ENCODE measurements at places on chromosomes 11 and 22.

DNA sequence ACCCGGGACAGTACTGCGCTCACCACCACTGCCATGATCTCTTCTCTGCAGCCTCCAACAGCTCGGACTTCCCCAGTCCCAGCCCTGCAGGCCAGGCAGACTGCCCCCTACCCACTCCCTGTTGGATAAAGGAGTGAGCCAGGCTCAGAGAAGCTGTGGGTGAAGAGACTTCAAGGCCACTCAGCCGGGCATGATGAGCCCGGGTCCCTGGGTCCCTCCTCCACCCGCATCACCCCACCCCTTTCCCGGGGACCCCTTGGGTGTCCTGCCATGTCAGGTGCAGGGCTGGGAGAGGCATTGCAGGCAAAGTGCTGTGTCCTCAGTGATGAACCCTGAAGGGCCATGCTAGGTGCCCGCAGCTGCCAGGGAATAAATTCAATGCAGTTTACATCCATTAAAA, 14.5 kb downstream of the LSP1 start:
- DNase-seq: no peak

DNA sequence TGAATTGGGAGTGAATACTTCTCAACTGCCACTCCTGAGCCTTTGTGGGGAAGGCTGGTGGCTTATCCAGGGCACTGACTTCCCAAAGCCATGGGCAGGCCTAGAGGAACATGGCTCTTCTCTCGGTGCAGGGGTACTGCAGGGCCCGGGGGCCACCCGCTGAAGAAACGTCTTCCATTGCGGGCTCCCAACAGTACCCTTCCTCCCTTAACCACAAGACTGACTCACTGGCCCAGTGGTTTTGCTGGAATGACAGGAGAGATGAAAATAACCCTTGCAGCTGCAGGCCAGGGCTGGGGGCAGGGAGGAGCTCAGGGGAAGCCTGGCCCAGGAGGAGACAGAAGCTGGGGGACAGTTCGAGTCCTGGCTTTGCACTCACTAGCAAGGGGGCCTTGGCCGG, 13.5 kb downstream of the TXN2 start:
- DNase-seq: no peak

- no peak for DNase-seq
Measured at GRCh38 chr11:11672789-11673188, 51.0 kb upstream of the GALNT18 start.

DNA sequence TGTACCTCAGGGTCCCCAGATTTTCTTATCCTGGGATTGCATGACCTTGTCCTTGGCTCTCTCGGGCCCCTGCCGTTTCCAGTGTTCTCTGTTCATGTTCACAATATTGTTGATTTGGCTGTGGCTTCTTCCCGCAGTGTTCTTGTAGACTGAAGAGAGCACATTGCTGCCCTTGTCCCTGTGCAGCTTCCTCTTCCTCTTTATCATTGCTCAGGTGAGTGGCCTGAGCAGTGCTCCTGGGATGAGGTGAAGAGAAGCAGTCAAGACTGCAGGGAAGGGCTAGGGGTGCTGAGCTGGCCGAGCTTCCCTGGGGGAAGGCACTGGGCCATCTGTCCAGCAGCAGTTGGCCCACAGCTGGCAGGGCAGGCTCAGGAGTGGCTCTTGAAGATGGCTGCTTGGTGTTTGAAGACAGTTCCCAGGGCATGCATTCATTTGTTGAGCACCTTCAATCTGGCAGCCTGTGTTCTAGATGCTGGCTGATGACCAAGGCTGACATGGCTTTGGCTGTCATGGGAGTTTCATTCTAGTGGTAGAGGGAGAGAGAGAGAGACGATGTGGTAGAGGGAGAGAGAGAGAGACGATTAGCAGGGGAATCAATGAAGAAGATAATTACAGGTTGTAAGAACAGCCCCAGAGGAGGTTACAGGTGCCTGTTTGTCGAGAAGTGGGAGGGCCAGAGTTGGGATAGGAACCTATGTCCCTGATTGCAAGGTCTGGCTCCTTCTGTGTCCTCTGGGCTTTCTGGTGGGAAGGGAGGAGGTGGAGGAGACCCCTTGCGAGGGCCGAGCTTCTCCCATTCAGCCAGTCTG, 17.4 kb downstream of the BMAL1 start:
- peak; percentile 69 for DNase-seq

- DNase-seq: no peak
Measured at GRCh38 chr11:2118677-2119076, 20.5 kb downstream of the IGF2 start.

- DNase-seq: no peak
Measured at GRCh38 chr22:50308597-50308935, 1.1 kb upstream of the PLXNB2 start.

DNA sequence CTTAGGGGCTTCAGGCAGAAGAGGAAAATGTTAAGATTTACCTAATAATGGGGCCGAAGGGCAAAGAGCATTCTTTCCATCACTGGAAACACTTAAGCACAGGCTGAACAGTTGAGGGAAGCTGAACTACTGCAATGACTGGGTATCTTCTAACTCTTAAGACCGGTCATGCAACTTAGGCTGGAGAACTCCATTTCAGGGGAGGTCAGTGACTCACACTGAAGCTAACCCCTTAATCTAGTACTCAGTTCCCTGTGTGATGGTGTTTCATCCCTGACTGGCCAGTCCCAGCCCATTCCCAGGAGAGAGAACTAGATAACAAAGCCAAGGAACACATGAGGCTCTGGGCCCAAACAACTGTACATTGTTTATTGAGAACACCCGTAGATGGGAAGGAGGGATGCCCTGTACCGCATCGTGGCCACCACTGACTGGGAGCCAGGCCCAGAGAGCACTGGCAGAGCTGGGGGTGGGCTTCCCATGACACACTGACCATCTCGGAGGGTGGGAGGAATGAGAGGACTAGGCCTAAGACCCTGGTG, 10.5 kb downstream of the RPL27A start:
- no peak for DNase-seq

- peak; percentile 41 for DNase-seq
Measured at GRCh38 chr11:3130269-3131071, 34.6 kb downstream of the OSBPL5 start.

DNA sequence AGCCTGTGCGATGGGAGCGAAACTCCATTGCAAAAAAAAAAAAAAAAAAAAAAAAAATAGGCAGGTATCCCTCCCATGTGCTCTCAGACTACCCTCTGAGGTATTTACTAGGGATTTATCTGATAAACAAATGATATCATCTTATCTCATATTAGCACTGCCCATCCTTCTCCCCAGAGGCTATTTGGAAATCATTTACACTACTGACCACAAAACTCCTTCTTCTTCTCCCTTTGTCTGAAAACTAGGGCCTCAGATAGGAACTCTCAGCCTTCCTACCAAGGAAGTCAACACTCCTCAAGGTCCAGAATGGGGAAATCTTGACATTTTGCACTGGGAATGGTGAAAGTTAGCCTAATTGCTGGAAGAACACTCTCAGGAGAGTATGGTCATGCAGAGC, 46.4 kb downstream of the LARGE2 start:
- no peak for DNase-seq

DNA sequence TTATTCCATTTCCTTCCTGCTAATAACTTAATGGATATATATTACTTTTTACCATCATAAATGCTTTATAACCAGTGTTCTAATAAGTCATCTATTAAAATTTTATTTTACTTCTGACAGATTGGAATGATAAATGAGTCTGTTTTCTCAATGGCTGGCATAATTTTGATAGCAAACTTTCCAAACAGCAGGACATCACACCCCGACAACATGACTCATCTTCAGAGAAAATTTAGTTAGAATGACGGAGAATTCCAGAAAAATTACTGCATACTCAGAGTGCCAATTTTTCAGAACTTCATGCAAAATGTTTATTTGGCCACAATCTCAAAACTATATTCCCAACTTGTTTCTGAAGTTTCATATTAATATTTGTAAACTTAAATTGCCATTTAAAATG, 174.4 kb downstream of the SWAP70 start:
- no peak for DNase-seq

DNA sequence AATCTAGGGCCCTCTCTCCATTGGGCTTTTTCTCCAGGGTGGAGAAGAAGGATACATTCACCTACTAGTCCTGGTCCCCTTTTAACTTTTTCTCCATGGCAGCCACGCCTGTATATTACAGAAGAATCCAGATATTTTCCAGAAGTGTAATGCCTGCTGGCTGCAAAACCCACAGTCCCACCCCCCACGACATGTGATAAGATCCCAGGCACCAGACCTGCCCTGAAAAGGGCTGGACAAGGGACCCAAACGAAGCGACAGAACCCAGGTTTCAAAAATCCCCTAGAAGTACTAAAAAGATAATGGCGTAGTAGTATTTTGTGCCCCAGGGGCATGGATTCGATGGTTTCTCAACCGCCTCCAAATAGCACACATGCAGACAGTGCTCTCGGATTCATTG, 2.8 kb downstream of the WT1 start:
- no peak for DNase-seq

DNA sequence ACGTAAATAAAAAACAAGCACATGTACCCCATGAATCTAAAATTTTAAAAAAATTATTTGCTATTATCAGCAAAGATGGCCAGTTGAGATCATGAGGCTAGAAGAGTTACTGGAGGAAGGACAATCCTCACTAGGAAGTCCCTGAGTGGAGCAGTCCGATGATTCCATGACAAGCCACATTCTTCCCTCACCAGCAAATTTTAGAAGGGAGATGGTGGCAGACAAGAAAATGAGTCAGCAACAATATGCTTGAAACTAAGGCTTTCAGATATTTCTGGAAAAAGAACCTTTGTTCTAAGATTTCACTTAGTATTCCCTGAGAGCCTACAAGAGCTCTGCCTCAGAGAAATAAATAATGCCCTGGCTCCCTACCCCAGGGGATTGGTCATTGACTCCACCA, 34.9 kb downstream of the P4HA3 start:
- DNase-seq: no peak

GRCh38 chr11:92939305-92939704, 30.1 kb upstream of the MTNR1B start:
- no peak for DNase-seq

- no peak for DNase-seq
Measured at GRCh38 chr11:44824300-44824704, 97.5 kb downstream of the TSPAN18 start.

- DNase-seq: no peak
Measured at GRCh38 chr11:117395476-117395875, 67.8 kb downstream of the CEP164 start.

DNA sequence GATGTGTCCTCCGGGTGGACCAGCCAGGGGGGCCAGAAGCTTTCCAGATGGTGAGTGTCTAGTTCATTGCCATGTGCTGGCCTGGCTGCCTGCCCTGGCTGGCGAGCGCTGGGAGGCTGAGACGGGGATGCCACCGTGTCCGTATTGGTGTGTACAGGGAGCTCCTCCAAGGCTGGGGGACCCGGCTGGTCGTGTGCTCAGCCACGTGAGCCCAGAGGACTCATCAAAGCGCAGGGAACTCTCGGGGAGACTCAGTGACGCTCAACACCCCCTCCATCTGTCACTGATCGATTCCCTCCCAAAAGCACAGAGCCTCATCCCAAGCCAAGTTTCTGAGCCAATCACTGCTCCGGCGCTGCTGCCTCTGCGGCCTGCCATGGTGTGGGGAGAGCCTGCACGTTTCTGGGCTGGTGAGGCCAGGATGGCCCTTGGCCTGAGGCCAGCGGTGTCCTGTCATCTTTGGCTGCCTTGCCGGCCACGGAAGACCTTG, 423.7 kb downstream of the SHANK2 start:
- DNase-seq: no peak

DNA sequence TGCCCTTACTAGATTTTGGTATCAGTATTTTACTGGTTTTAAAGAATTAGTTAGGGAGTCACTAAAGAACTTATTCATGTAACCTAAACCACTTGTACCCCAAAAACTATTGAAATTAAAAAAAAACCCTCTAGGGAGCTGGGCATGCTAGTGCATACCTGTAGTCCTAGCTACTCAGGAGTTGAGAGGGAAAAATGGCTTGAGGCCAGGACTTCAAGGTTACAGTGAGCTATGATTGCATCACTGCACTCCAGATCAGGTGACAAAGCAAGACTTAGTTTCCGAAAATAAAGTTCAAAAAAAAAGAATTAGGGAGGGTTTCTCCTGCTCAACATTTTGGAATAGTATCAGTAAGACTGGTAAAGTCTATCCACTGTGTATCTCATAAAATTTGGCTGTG, 364.4 kb upstream of the LUZP2 start:
- no peak for DNase-seq

GRCh38 chr11:123653827-123654565, 428 bp downstream of the SCN3B start:
- no peak for DNase-seq

- DNase-seq: no peak
Measured at GRCh38 chr22:29203488-29204454, 1.9 kb upstream of the EMID1 start.

GRCh38 chr11:115287266-115287665, 216.9 kb downstream of the CADM1 start:
- DNase-seq: no peak

DNA sequence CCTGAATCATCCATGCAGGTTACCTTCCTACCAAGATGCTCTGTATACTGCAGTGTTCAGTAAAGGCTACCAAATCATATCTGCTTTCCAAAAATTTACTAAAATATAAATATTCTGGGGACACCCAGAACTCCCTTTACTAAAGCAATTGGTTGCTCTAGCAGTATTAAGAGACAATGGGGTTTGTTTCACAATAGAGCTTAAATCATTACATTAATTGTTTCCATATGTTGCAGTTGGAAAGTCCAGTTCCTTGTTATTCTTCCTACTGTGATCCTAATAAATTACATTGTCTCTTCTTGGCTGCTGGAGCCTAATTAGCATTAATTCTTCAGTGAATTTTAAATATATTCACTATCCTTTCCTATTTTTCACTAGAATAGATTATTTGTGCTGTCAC, 316.0 kb upstream of the MTNR1B start:
- DNase-seq: no peak

DNA sequence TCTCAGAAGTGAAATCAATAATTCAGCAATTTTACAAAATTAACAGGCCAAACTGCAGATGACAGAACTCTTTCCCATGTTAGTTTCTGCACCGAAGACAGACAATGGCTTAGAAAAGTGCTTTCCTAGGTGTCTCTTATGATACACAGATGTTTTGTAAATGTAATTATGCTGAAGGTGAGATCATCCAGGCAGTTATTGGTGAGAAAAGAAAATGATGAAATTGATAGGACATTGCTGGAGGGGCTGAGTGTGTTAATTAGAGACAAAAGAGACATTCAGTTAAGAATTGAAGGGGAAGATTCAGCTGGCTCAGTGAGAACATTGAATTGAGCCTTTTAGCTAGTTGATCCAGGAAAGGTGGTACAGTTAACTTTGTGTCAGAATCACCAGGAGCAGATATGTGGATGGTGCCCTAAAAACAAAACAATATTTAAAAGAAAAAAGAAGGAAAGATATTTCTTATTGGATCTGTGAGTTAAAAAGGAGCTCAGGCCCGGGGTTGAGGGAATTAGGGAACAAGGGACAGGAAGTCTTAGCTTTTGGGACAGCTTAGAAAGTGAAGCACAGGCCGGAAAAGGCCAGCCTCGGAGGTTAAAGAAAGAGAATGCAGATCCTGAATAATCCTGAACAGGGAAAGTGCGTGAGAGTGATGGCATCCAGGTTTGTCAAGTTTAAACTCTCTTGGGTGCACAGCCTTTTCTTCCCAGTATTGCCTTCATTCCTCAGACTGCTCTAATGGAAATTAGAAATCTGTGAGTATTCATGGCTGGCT, 16.9 kb downstream of the ARHGAP42 start:
- DNase-seq: no peak

GRCh38 chr22:45423524-45423923, 10.0 kb downstream of the RIBC2 start:
- no peak for DNase-seq

- DNase-seq: no peak
Measured at GRCh38 chr11:28223994-28224393, 115.8 kb downstream of the METTL15 start.

- DNase-seq: no peak
Measured at GRCh38 chr11:130671801-130672700, 223.6 kb downstream of the ADAMTS15 start.

GRCh38 chr22:28988457-28988856, 73.2 kb downstream of the C22orf31 start:
- no peak for DNase-seq
